ENCODE measurements at places on chromosomes 13 and 19.

DNA sequence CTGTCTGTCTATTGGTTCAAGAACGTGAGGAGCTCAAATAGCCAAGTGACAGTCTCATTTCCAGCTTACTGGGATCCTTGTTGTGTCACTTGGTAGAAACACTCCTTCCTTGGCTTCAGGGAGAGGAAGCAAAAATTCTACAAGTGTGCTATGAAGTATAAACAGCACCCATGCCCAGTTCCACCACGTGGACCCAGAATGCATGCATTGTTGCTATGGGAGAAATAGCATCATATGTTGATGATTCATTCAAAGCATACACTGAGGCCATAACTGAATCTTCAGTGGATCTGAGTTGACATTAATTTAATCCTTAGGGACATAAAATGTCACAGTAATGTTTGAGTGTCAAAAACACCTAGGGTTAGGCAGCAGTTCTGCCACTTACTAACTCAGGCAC is 199.0 kb upstream of the RXFP2 start:
- no peak overlapping the region for H3K4me3 ChIP-seq
- H3K27ac ChIP-seq, result no peak overlapping the region

DNA sequence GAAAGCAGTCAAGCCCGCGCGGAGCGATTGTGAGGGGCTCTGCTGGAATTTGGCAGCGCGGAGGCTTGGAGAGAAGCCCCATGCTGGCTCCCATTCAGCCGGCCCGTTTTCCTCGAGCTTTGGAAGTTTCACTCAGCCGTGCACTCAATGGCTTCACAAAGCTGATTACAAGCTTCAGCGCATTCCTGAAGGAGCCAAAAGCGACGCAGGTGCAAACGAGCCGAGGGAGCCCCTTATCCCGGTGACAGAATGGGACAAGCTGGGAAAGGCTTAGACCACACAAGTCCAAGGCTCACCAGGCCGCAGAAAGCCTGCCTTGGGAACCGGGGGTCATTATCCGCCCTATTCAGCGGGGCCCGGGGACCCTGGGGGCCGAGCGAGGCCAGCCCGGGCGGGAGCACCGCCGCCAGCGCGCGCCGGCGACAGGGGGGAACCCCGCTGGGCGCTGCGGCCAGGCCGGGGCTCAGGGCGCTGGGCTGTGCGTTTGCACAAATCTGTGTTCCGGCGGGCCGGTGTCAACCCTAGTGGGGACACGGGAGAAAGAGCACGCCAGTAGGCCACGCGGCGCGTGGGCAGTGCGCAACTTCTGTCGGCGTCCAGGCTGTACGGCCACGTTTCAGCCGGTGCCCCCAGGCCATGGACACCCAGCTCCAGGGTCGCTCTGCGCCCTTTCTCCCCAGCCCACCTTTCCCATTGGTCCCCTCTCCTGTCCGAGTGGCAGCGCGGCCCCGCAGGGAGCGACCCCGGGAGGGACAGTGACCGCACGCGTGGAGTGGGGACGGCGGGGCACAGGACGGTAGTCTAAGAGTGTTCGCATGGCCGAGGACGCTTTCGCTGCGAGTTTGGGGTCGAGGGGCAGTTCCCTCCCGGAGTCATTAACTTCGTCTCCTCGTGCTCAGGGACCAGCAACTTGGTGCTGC is 37.3 kb downstream of the SOX1 start:
- peaks cover 60% of the 10 kb centered on the region for H3K27me3 ChIP-seq
- H3K36me3 ChIP-seq, result no peaks in the 10 kb centered on the region
- H3K27ac ChIP-seq, result no peak overlapping the region
- no peak overlapping the region for H3K4me3 ChIP-seq
- DNase-seq, result no peak

GRCh38 chr13:67087527-67087926 is 142.6 kb downstream of the PCDH9 start:
- no peak for DNase-seq
- H3K27me3 ChIP-seq, result no peaks in the 10 kb centered on the region
- no peaks in the 10 kb centered on the region for H3K4me1 ChIP-seq
- no peak overlapping the region for H3K4me3 ChIP-seq
- H3K36me3 ChIP-seq, result no peaks in the 10 kb centered on the region

DNA sequence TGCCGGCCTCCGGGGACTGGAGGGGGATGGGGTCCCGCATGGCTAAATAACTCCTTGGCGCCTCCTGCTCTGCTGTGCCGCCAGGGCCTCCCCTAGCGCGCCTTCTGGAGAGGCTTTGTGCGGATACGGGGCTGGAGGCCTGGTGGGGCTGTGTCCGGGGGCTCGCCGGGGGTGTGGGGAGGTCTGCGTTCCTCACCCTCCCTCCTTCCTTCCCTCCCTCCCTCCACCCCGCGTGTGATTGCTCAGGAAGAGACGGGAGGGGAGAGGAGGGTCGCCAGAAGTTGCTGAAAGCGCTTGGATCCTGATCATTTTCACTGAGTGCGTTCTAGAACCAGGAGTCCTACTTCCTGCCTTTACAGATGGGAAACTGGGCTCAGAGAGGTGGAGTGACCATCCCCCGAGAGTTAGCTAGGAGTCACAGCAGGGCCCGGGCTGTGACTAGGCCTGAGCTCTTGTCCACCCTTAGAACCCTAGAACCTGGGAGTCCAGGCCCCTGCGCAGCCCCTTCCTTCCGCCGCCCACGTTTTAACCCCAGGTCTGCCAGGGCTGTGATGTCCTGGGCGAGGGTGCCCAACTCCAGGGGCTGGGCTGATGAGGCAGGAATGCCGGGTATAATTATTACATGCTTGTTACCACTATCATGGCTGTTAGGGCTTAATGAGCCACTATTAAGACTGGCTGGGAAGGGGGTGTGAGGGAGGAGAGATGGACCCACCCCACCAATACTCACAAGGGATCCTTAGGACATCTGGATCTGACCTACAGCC is 782 bp upstream of the JUND start:
- H3K36me3 ChIP-seq, result peaks cover 3% of the 10 kb centered on the region
- DNase-seq, result peak; percentile 57
- peaks cover 17% of the 10 kb centered on the region for H3K4me1 ChIP-seq
- H3K27me3 ChIP-seq, result no peaks in the 10 kb centered on the region

DNA sequence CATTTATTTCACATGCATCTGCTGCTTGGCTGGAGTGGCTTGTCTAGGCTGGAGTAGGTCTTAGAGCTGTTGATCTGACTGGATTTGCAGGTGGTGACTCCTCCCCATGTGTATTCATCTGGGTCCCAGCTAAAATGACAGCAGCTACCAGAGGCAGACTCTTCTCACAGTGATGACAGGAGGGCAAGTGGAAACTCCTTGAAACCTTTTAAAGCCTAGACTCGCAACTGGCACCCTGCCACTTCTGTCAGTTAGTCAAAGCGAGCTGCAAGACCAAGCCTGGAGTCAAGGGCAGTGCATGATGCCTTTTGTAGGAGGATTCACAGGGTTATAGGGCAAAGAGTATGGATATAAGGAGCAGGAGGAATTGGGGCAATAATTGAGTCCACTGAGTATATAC is 65.2 kb downstream of the TEX26 start:
- DNase-seq, result no peak
- no peak overlapping the region for H3K27ac ChIP-seq
- H3K4me3 ChIP-seq, result no peak overlapping the region

DNA sequence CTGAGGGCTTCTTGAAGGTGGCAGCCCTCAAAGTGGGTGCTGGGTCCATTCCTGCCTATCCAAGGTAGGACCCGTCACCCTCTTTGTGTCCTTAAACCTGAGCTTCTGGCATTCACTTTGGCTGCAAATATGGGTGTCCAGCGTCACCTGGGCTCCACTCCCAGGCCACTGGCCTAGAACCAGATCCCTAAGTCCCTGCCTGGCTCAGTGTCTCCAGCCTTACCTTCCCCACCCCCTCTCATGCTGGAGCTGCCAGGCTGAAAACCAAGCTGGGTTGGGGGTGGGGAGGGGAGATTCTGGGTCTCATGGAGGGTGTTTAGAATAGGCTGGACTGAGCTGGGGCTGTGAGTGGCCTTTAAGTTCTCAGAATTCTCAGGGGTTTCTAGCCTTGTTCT is 12.4 kb downstream of the PDE4A start:
- H3K27ac ChIP-seq, result no peak overlapping the region
- no peaks in the 10 kb centered on the region for H3K4me1 ChIP-seq
- H3K4me3 ChIP-seq, result no peak overlapping the region
- no peaks in the 10 kb centered on the region for H3K36me3 ChIP-seq
- DNase-seq, result no peak

- H3K4me1 ChIP-seq, result no peaks in the 10 kb centered on the region
- H3K4me3 ChIP-seq, result no peak overlapping the region
- DNase-seq, result no peak
- no peaks in the 10 kb centered on the region for H3K27me3 ChIP-seq
These were observed 235.5 kb downstream of the PCDH9 start for GRCh38 chr13:66994517-66995202.

GRCh38 chr13:23175920-23176319 is 4.9 kb upstream of the SGCG start:
- no peak overlapping the region for H3K27ac ChIP-seq
- no peak overlapping the region for H3K4me3 ChIP-seq
- no peaks in the 10 kb centered on the region for H3K36me3 ChIP-seq
- no peak for DNase-seq

DNA sequence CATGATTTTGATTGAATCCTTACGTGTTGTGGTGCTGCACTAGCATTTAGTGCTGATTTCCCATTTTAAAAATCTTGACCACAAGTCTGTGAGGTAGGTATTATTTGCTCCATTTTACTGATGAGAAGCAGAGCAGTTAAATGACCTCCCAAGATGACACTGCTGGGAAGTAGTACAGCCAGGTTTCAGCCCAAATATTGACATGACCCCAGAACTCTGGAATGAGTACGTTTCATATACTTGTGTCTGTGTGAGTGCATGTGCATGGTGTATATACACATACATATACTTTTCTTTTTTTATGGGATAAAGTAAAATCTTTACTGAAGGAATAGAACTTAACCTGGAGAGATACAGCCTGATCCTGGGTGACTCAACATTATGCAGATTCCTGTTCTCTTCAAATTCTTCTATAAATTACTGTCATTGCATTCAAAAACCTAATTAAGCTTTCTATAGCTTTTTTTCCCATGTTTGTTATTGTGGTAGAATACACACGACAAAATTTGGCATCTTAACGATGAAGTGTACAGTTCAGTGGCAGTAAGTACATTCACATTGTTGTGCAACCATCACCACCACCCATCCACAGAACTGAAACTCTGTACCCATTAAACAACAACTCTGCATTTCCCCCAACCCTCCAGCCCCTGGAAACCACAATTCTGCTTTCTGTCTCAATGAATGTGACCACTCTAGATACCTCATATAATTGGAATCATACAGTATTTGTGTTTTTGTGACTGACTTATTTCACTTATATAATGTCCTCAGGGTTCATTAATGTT is 311.9 kb downstream of the MTUS2 start:
- DNase-seq, result no peak
- no peak overlapping the region for H3K4me3 ChIP-seq
- no peak overlapping the region for H3K27ac ChIP-seq
- no peaks in the 10 kb centered on the region for H3K4me1 ChIP-seq
- H3K36me3 ChIP-seq, result no peaks in the 10 kb centered on the region
- no peaks in the 10 kb centered on the region for H3K27me3 ChIP-seq

DNA sequence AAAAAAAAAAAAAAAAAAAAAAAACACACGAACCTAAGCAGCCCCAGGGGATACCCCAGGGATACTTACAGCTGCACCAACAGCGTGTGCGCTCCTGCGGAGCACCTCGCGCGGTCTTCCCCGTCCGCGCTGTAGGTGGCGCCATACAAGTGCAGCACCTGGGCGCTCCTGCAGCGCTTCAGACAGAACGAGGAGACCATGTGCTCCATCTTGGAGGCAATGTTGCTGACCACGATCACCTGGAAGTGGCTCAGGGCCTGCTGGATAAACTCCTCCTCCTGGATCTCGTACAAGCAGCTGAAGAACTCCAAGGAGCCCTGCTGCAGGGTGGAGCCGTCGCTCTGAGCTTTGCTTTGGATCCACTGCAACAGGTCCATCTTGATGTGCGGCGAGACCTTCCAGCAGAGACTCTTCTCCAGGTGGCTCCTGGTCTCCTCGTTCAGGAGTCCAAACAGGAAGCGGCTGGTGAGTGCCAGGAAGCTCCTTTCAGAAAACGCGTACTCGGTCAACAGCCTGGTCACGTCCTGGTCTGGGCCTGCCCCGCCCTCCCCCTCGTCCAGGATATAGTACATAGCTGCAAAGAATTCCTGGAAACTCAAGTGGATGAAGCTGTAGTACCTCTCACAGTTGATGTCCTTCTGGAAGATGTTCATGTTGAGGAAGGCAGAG is 14.5 kb downstream of the NLRP12 start:
- H3K27me3 ChIP-seq, result no peaks in the 10 kb centered on the region
- H3K27ac ChIP-seq, result no peak overlapping the region
- DNase-seq, result no peak
- no peak overlapping the region for H3K4me3 ChIP-seq
- no peaks in the 10 kb centered on the region for H3K36me3 ChIP-seq

- H3K4me1 ChIP-seq, result peaks cover 10% of the 10 kb centered on the region
- H3K27ac ChIP-seq, result no peak overlapping the region
- no peak overlapping the region for H3K4me3 ChIP-seq
- no peak for DNase-seq
These were observed 7.8 kb upstream of the NTN5 start for GRCh38 chr19:48680436-48681126.

- H3K4me1 ChIP-seq, result peaks cover 6% of the 10 kb centered on the region
- no peaks in the 10 kb centered on the region for H3K27me3 ChIP-seq
- DNase-seq, result no peak
These were observed 51.3 kb downstream of the RAB20 start for GRCh38 chr13:110509971-110510786.

GRCh38 chr13:73832128-73832588 is 302.0 kb downstream of the KLF12 start:
- DNase-seq, result no peak
- no peaks in the 10 kb centered on the region for H3K36me3 ChIP-seq
- H3K4me3 ChIP-seq, result no peak overlapping the region
- H3K27ac ChIP-seq, result no peak overlapping the region

- no peaks in the 10 kb centered on the region for H3K36me3 ChIP-seq
- H3K4me3 ChIP-seq, result no peak overlapping the region
- H3K27ac ChIP-seq, result no peak overlapping the region
These were observed 4.8 kb upstream of the UCHL3 start for GRCh38 chr13:75544681-75545330.

Measured in colonic mucosa (tissue), 4 donors.